Hindlimb muscle (tissue), 1 donor: ENCODE measurements at places on chromosomes 4 and X. TPM values are rescaled to one million over a fixed set of nuclear protein-coding genes. Genes with fewer than 3 reads are reported as not detected.

- DNase-seq, result no peak
These were observed 101.9 kb downstream of the SLIT2 start for GRCh38 chr4:20353646-20354045.

- DNase-seq, result peak; percentile 0
These were observed 95.8 kb upstream of the GEMIN8 start for GRCh38 chrX:14125462-14125861.

- no peak for DNase-seq
These were observed 336.4 kb downstream of the ARHGAP10 start for GRCh38 chr4:148068065-148068911.

DNA sequence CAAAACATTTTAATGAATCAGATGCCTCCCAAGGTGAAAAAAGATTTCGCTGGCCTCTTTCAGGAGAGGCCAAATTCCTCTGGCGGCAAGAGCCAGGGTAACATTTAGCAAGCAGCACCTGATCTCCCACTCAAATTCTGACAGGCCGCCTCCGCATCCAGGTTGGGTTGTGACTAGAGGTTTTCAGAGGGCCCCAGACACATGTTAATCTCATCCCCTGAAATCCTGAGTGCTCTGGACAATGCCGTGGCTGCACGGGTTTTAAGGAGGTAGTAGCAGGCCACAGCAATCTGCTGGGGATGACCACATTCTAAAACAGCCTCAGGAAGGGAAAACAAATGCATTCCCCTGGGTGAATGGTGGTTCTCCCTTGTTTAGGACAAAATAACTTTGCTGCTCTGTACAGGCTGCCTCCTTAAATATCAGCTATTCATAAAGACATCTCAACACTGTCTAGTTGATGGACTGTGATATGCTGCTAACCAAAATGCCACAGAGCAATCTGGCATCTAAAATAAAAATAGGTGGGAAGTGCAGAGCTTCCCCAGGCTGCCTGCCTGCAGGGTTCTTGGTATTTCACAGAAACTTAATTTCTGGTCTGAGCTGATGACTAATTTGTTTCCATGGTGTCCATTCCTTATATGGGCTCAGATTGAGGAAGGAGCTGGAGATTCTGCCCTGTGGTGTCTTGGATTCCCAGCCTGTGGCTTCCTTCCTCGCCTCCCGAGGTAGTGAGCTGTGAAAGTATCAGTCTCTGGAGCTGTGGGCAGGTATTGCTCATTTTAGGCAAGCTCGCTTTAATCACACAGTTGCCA, 202.0 kb downstream of the DCLK2 start:
- no peak for DNase-seq

GRCh38 chr4:53821179-53821851, 230.0 kb upstream of the LNX1 start:
- DNase-seq, result no peak

DNA sequence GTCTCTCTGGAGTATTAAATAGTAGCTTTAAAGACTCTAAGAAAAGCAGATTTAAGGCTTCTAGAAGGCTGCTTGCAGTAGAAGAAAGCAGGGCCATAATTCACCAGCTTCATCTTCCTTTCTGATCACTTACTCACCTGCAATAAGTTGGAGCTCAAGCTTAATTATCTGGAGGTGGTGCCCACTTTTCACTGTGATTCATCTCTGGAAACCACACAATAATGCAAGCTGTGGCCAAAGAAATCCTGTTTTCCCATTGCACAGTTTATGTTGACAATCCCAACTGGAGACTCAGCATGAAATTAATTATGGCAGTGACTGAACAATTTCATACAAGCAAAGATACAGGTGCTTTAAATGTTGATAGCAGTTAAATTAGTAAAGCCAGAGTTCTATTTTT, 14.7 kb downstream of the CWH43 start:
- no peak for DNase-seq

DNA sequence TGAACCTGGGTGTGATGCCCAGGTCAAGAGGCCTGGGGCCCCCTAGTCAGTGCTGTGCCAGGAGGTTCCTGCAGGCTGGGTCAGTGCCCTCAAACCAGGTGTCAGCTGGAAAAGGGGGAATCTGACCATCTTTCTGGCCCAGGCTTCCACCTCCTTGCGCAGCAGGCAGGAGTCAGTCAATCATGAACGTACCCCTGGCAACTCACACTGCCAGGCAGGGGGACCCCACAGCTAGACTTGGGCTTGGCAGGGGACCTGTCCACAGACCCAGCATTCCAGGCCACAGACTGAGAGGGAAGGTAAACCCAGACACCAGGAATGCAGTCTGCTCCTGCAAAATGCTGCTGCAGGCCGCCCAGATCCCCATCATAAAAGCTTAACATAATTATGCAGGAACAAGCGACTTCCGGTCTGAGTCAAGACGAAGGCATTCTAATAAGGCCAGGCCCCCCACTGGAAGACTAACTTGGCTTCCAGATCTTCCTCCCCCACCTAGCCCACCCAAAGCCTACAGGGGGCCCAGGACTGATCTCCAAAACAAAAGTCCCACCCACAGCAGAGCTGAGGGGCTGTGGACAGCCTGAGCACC, 156.3 kb downstream of the BCOR start:
- no peak for DNase-seq

- no peak for DNase-seq
These were observed 752 bp upstream of the ATP6AP2 start for GRCh38 chrX:40579900-40580536.

GRCh38 chr4:1686440-1687036, 2.4 kb upstream of the FAM53A start:
- DNase-seq, result no peak

- DNase-seq, result no peak
These were observed 48.4 kb upstream of the RPS6KA3 start for GRCh38 chrX:20315140-20315539.

- DNase-seq, result no peak
These were observed 77.7 kb downstream of the NFKB1 start for GRCh38 chr4:102578819-102579218.

DNA sequence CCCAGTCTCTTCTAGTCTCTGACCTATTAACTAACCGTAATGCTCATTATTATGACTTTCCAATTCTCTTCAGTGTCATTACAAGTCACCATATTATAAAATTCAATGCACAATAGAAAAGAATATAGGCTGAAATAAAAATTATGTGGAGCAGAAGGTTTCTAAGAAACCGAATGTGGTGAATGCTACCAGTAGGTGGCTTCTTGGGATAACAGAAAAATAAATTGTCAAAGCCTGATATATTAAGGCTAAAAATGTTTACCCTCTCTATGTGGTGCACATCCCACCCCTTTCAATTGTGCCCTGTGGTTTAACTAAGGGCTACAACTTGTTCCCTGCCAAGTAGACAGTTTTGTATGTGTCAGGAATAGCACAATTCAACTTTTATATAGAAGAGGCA, 624.6 kb upstream of the TECRL start:
- no peak for DNase-seq

DNA sequence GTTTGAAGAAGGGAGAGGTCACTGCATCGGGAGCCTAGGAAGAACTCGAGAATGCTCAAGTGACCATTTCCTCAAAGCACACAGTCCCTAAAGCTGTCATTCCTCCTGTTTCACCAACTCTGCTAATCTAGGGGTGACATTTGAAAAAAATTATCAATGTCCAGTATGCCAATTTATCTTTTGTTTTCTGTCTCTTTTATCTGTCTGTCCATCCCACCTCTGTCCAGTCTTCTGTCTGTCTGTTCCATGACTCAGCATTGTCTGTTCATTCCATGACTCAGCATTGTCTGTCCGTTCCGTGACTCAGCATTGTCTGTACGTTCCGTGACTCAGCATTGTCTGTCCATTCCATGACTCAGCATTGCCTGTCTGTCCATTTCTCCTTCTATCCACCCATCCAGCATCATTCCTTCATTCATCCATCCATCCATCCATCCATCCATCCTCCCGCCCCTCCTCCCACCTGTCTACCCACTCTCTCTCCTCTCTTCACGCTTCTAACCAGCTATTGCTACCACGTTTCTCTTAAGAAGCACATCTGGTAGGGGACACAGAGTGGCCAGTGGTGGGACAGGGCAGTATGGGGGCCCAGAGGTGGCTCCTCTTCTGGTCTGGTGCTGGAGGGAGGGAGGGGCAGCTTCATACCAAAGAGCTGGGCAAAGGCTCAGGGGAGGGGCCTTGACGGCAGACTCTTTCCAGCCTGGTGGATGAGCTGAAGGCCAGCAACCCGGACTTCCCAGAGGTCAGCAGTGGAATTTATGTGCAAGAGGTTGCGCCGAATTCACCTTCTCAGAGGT, 34.1 kb downstream of the HTRA3 start:
- no peak for DNase-seq

GRCh38 chrX:63525491-63525890, 174.4 kb upstream of the SPIN4 start:
- DNase-seq, result no peak

DNA sequence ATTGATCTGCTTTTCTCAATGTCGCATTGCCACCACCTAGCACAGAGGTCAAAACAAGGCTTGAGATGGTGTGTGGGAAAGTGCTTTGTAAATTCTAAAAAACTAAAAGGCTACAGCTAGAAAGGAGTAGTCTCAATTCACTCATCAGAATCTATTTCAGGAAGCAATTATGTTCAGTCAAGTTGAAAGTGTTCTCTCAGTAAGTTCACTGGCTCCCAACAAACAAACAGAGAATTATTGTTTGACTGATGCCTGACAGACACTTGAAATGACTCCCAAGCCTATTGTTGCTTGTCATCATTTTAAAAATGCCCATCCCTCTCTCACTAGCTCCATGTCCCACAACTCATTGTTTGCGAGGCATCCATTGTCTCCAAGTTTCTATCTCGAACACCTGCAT, 419.6 kb upstream of the CPEB2 start:
- no peak for DNase-seq

DNA sequence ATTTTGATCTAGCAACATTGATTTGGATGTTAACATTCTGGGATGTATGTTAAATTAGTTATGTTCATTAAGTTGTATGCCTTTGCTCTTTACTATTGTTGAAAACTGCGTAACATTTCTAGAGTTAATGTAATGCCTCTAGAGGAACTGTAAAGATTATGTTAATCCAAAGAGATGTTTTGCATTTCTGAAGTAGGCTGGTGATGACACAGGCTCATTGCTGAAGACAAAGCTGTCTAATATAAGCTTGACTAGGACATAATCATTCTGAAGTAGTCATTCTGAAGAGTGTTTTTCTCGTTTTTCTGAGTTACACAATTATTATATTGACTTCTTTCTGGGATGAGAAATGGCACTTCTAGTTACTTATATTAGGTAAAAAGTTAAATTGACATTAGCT, 72.9 kb downstream of the LRP2BP start:
- no peak for DNase-seq

- no peak for DNase-seq
These were observed 2.1 kb upstream of the NRK start for GRCh38 chrX:105820247-105820646.

DNA sequence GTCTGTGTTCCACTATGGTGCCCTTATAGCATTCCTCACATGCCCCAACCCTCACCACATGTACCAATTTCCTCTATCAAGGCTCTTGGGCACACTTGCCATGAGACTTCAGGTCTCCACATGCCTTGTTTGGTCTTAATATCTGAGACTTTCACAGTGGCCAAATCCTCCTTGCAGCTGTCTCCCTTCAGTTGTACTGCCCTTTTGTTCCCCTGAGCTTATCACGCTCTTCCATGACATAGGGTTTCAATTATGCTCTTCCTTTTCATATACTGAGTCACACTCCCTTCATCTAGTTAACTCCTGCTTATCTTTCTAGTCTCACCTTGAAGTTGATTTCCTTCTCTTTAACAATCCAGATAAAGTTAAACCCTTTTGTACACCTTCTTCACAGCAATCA, 212.9 kb downstream of the PDHA2 start:
- no peak for DNase-seq

DNA sequence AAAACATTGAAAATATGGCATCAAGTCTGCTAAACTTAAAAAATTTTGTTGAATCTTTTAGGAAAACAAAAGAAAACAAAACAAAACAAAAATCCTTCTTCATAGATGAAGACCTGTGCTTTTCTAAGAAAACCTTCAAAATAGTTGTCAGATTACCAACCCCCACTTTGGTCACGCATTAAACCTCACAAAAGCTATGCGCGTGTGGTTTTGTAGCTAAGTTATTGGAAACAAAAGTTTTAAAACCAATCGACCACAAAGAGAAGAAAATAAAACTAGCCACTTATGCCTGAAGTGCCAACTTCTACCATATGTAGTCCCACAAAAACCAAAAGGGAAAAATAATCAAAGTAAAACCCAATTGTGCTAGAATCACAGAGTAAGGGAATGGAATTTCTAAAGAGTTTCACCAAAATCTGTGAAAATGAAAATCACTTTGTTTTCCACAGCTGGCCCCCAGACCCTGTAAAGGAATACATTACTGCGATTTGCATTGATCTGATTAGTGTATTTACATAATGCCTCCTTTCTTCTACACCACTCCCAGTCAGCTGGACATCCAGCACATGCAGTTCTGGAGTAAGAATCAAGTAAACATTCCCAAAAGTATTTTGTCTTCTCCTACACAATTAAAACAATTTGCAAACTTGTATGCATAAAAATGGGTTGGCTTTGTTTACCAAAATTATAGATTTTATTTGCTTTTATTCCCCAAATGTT, 330.1 kb upstream of the DKK2 start:
- no peak for DNase-seq

DNA sequence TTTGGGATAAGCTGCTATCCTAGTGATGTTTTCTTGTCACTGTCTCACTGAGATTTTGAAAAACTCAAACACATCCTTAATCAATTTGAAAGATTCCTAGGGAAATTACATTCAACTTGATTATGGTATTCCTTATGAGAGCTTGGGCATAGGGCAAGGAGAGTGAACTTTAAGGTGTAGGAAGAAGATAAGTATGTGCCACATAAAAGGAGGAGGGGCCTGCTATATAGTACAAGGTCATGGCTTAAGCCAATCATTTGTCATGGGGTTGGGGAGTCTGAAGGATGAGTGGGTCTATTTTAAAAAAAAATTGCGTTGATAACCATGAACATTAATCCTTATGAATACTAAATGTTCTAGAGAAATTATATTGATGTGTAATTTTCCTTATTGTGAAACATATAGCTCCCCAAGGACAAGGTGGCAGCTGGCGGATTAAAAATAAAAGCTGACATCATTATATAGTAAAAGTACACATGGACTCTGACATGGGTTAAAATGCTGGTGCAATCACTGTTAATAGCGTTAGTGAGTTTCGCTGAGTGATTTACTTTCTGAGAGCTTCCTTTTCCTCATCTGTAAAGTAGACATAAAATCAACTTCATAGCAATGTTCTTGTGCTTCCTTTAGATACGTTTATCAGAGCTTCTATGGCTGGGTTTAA, 17.4 kb downstream of the GALNT7 start:
- DNase-seq, result no peak

DNA sequence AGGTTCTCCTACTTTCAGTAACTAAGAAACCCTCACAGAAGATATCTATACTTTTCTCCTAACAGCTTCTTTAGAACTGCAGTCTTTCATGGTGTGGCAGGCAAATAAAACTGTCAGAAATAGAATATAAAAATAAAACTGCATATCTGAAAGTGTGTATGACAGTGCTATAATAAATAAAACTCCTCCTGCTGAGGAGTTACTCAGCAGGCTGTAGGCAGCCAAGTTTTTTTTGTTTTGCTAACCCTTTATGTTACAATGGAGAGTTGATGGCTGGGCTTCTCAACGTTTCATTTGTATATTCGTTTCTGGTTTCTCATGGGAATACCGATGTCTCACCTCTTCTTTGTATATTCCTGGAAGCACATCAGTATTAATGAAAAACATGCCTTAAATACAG, 18.2 kb upstream of the UGT2B10 start:
- DNase-seq, result no peak

The NMU gene
- polyA plus RNA-seq, result 1.2 TPM

The NKX6-1 gene
- 0.27 TPM for polyA plus RNA-seq

The DAPP1 gene
- polyA plus RNA-seq, result 2.1 TPM

The RNF128 gene
- not detected for polyA plus RNA-seq

The UGT2B11 gene
- not detected for polyA plus RNA-seq

The CSAG3 gene
- polyA plus RNA-seq, result not detected

The BEX4 gene
- 30.9 TPM for polyA plus RNA-seq

The CMC4 gene
- 10.5 TPM for polyA plus RNA-seq

The DDX60 gene
- polyA plus RNA-seq, result 5.0 TPM
